ENCODE measurements at places on chromosomes 11 and 22. TPM values are rescaled to one million over a fixed set of nuclear protein-coding genes. Genes with fewer than 3 reads are reported as not detected.

The RIMBP3B gene
- 0.06 TPM for total RNA-seq

The SPA17 gene
- total RNA-seq, result 4.0 TPM

The PDE2A gene
- 125 TPM for total RNA-seq

The LMNTD2 gene
- total RNA-seq, result 0.87 TPM

The GSTT2B gene
- 3.8 TPM for total RNA-seq

The POU2AF2 gene
- total RNA-seq, result not detected

Measured in mesenteric fat pad (tissue), 1 donor.